NCI-H524 (cell line): ENCODE measurements at places on chromosomes 7 and 10.
A peak's percentile ranks its signal among the peaks of the same experiment; 100 is the strongest.

DNA sequence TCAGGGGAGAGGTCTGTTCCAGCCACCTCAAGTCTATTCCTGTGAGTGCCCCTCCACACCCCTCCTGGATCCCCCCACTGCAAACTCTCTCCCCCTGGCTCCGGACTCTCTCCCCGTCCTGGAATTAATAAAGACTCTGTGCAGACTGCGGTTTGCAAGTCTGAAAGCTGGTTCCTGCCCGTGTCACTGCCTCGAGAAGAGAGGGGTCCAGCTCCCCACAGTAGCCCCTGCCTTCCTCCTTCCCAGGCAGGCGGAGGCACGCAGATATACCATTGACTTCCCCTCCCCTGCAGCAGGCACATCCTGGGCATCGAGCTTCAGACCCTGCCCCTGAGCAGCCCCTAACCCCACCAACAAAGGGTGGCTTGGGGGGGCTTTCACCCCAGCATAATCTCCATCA lies 2.2 kb upstream of the ELN start:
- DNase-seq = no peak

DNA sequence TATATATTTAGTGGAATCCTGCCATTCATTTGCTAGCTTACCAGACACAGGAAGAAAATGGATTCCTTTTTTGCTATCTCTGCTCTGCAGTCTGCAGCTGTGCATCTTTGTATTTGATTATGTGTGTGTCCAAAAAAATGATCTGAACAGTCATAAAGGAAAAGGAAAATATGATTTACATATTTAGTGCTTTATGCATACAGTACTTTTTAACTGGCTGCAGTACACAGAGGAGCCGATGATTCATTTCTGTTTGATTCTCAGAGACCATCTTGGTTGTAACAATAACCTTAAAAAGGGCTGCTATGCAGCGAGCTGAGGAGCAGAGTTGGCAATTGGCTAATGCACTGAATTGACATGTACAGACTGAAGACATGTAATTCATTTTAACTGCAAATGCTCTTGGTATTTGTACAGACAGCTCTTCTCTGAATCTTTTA lies 151.3 kb upstream of the FZD1 start:
- no peak for DNase-seq

DNA sequence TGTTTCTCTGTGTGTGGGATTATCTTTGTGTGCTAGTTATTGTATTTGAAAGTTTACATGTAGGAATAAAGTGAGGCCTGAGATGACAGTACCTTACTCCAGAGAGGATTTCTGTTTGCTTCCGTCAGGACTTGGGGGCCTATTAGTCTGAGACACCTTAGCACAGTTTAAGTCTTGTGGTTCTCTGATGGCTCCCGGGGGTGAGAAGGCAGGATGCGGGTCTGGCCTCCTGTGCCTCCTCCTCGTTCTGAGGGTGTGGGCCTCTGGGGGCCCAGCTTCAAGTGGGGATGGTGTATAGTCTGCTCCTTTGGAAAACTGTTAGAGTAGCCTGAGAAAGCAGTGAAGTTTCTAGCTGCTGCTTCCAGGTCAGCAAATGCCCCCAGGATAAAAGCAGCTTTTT lies 12.4 kb downstream of the MTURN start:
- no peak for DNase-seq

DNA sequence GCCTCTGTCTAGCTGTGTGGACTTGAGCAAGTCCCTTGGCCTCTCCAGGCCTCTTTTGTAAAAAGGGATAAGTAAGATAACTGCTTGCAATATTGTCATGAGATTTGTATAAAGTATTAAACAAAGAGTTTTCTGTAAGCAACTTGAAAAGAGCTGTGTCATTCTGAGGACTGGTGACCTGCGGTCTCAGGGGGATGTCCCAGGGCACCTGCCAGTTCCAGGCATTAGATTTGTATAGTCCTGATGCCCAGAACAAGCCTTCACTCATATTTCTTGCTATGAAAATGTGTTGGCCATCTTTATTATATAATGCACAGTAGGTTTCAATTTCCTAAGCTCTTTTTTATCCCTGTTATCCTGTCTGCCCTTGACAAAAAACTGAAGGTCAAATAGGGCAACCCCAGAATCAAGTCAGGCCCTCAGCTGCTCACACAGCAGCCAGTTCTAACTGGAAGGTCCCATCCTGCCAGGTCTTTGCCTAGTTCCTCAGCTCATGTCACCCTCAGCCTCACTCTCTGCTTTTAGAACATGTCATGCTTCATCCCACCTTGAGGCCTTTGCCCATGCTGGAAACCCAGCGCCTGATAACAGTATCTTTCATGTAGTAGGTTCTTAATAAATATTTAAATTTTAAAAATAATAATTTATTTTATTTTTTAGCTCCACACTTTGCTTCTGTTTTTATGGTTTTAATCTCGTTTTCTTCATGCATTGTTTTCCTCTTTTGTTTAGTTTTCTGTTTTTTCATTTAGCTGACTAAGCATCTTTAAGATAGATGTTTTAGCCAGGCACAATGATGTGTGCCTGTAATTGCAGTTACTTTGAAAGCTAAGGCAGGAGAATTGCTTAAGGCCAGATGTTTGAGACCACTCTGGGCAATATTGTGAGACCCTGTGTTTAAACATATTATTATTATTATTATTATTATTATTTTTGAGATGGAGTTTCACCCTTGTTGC lies 87.5 kb upstream of the ZNF92 start:
- no peak for DNase-seq

- no peak for DNase-seq
Measured at GRCh38 chr10:5486853-5487235, 12.5 kb downstream of the CALML5 start.

- DNase-seq = no peak
Measured at GRCh38 chr7:19295376-19295775, 150.2 kb upstream of the FERD3L start.

DNA sequence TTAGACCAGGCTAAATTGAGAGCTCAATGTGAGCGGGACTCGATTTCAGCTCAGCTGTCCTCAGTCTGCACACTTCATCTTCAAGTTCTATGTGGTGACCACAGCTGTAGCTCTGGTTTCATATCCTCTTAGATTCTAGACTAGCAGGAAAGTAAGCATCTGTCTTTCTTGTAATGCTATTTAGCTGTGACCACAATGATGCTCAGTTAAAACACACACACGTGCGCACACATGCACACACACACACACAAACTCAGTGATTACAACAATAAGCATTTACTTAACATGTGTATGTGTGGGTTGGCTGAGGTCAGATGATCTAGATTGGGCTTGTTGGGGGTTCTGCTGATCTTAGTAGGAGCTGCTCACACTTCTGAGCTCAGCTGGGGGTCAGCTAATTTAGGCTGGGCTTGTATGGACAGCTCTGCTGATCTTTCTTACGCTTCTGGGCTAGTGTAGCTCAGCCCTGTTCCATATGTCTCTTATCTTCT lies 82.5 kb downstream of the ZNF365 start:
- no peak for DNase-seq

- no peak for DNase-seq
Measured at GRCh38 chr10:76581506-76582256, 1055.9 kb downstream of the KCNMA1 start.

GRCh38 chr7:50470250-50471163 lies 20.4 kb upstream of the FIGNL1 start:
- DNase-seq = peak; percentile 15

DNA sequence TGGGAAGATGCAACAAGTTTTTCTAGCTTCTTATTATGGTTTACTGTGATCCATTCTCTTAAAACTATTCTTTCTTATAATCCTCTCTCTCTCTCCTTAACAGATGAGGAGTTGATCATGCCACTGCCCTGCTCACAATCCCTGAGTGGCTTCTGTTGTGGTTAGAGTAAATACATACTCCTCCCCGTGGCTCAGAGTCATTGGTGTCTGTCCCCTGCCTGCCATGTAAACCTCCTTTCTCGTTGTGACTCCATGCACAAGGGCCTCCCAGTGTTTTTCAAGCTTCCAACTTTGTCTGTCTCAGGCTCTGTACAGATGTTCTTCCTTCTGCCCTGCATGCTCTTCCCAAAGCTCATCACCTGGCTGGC lies 20.4 kb downstream of the CCNY start:
- no peak for DNase-seq

DNA sequence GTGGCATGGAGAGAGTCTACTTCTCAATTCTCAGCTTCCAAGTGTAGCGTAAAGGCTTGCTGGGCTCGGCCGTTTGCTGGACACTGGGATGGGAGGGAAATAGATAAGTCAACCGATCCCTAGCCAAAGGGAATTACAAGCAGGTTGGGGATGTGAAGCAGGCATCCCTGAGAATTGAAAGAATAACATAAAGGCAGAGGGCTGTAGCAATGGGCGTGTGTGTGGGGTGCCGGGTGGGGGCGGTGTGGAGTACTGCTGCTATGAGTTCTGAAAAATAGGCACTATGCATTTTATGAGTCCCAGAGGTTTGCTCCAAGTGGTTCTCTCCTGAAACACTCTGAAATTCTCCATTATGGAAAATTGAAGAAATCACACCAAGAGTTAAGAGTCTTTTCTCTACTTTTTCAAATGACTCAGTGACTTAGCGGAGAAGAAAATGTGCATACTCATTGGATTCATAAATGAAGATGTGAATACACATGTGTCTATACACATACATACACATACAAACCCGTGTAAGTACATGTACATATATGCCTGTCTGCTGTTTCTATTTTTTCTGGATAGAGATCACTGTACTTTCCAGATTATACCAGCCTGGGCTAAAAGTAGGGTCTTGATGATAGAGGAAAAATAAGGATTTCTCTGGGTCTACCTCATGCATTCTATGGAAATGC lies 65.4 kb downstream of the ADRA2A start:
- no peak for DNase-seq

GRCh38 chr7:117044664-117045063 lies 91.4 kb downstream of the ST7 start:
- DNase-seq = no peak

DNA sequence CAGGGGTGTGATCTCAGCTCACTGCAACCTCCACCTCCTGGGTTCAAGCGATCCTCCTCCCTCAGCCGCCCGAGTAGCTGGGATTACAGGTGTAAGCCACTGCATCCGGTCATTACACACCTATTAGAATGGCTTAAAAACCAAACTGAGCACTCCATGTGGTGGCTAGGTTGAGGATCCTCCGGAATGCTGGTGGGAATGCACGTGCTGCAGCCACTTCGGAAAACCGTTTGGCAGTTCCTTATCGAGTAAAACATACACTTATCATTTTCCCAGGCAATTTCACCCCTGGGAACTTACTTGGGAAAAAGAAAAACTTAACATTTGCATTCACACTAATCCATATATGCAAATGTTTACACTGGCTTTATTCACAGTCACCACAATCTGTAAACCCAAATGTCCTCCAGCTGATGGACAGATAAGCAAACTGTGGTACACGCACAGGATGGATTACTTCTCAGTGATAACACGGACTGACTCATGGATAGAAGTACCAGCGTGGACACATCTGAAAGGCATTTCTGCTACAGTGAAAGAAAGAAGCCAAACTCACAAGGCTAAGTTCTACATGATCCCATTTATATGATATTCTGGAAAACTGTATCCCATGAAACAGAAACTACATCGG lies 20.4 kb downstream of the RFC2 start:
- DNase-seq = no peak

- no peak for DNase-seq
Measured at GRCh38 chr10:62772186-62772974, 32.1 kb upstream of the ADO start.

GRCh38 chr10:93722550-93722949 lies 20.2 kb upstream of the FRA10AC1 start:
- no peak for DNase-seq

DNA sequence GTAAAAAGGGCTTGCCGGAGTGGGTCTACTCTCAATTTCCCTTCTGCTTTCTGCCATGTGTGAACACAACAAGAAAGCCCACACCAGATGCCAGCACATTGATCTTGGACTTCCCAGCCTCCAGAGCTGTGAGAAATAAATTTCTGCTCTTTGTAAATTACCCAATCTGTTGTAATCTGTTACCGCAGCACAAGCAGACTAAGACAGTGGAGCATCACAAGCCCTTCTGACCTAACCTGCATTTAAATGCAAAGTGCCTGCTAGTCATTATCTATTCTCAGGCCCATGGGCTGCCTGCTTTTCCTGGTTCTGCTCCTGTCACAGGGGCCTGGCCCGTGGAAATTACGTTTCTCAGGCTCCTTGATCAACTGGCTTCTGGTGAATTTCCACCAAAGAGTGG lies 199.3 kb upstream of the AUTS2 start:
- no peak for DNase-seq

DNA sequence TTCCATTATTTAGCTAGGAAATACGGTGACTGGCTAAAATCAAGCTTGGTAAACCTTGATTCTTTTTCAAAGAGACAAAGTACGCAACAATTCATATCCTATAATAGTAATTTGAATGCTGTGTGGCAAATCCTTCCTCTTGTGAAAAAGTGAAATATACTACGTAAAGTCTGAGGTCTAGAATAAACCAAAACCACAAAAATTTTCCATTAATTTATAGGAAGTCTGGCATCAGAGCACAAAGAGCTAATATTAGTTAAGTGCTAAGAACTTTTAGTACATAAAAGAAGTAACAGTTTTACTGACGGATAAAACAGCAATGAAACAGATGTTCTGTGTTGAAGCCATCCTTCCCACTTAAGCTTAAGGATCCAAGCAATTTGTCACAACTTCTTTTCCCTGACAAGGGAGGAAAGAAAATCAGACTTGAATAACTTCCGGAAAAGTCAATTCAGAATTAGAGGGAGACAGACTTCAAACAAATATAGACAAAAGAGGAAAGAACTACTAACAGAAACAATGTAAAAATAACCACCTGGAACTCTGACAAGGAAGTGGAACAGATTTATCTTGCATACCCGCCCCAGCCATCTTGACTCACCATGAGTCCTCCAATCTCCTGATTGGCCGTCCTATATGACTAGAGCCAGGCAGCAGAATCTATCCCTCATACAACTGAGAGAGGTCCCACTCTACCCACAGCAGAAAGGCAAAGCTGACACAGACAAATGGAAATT lies 34.6 kb downstream of the RHEB start:
- DNase-seq = no peak

DNA sequence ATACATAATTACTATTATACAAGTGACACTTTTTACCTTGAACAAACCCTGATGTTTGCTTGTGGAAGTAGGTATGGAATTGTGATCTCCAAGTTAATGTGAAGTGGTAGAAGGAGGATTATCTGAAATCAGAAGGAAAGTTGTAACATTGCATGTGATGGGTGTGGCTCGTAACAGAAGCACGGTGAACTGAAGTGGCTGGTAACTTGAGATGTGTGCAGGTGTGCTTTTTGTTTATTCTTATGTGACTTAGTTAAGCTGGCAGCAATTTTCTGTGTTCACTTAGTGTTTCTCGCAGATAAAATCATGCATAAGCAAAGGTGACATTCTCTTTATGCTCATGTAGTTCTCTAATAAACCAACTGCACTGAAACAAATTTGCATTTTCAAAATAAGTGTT lies 82.3 kb downstream of the ZEB1 start:
- DNase-seq = peak; percentile 44

- DNase-seq = no peak
Measured at GRCh38 chr10:74883428-74883827, 57.0 kb downstream of the KAT6B start.

DNA sequence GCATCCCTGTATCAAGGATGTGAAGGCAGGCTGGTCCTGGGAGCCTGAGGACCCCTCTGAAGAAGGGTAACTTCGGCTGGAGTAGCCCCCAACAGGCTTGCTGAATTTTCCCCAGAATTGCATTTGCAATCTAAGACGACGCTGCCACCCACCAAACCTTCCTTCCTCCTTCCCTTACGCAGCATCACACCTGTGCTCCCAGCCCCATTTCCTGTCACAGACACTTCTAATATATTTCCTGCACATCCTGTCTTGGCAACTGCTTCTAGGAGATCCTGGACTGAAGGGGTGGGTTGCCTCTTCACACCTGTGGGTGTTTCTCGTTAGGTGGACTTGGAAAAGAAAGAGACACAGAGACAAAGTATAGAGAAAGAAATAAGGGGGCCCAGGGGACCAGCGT lies 9.4 kb upstream of the PGAM1 start:
- DNase-seq = no peak

GRCh38 chr10:11891776-11892486 lies 68.8 kb downstream of the PROSER2 start:
- no peak for DNase-seq
